Motor neuron (in vitro differentiated cells): ENCODE measurements at places on chromosomes 7 and 10. TPM values are rescaled to one million over a fixed set of nuclear protein-coding genes. Genes with fewer than 3 reads are reported as not detected.

Gene PMS2
- total RNA-seq, result 25.3 and 28.4 TPM in 2 replicates

Gene STK17A
- 14.8 and 15.1 TPM in 2 replicates for total RNA-seq

Gene ZNF503
- 2.7 and 3.7 TPM in 2 replicates for total RNA-seq

GRCh38 chr10:46551701-46552525 lies 4.5 kb downstream of the GPRIN2 start:
- no peak for ATAC-seq

DNA sequence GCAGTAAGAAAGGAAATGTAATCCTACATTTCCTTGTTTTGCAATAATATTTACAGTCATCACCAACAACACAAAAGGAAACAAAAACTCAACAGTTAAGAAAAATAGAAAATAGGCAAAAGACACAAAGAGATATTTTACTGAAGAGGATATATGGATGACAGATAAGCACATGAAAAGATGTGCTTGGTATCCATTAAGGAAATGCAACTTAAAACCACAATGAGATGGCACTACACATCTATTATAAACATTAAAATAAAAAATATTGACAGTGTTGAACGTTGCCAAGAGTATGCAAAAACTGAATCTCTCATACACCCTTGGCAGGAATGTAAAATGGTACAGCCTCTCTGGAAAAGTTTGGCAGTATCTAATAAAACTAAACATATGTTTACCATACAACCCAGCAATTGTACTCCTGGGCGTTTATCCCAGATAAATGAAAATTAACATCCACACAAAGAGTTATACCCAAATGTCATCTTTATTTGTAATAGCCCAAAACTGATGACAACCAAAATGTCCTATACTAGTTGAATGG lies 5.4 kb downstream of the CEP41 start:
- ATAC-seq, result no peak

DNA sequence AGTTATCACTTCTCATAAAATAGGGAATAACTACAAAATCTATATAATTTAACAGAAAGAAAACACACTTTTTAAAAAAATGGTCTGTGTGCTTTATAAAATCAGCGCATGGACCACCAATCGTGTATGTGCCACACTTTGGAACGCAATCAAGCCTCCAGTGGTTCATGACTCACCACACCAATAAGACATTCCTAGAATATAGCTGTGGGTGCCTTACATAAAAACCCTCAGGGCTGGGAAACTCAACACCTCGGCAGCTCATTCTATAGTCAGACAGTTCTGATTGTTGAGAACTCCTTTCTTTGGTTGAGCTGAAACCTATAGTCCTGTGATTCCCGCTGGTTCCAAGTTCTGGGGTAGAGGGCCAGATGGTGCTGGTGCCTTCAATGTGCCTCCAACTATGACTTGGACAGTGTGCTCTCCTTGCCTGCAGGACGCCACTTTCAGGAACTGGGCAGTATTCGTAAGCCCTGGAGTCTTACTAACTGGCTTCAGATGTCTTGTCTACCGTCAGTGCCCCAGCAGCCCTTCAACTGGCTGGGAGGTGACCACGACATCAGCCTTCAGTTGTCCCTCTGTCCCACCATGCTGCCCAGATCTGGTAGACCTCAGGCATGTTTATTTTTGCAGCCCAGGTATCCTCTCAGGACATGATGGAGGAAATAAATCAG lies 135.7 kb upstream of the GDF10 start:
- ATAC-seq, result no peak

Gene SMO
- 8.2 and 13.0 TPM in 2 replicates for total RNA-seq

- ATAC-seq, result no peak
These were observed 90.7 kb upstream of the LEP start for GRCh38 chr7:128150223-128150865.

Gene CALHM3
- total RNA-seq, result not detected in 2 replicates

Gene UCMA
- total RNA-seq, result not detected in 2 replicates

- no peak for ATAC-seq
These were observed 394.9 kb downstream of the HTR7 start for GRCh38 chr10:90462749-90463470.

Gene HOXA4
- 14.5 and 18.9 TPM in 2 replicates for total RNA-seq

- ATAC-seq, result no peak
These were observed 5.0 kb downstream of the AVPI1 start for GRCh38 chr10:97682042-97682441.

DNA sequence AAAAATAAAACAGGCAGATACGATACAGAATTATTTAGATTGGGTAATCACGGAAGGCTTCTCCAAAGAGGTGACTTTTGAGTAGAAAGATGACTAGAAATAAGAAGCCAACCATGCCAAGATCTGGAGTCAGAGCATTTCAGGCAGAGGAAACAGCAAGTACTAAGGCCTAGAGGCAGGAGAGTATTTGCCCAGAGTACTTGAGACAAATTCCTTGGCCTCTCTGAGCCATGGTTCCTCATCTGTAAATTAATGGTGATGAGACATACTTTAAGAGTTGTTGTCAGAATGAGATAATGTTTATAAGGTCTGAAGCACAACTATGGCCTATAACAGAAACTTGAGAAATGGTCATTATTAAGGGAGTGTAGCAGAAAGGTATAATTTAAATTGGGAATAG lies 15.8 kb upstream of the GPR37 start:
- no peak for ATAC-seq

DNA sequence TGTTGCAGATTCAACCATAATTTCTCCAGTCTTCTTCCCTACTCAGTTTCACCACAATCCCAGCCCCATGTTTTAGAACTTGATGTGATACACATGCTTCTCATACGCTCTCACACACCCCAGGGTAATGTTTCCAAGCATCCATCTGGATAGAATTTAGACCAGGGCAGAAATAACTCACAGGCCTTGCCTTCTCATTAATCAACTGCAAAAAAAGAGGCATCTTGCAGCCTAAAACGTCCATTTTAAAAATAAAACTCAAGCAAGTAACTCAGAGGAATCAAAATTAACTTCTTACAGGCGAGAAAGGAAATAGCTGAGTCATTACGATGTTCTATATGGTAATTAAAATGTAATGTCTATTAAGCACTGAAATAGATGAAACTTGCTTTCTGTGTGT lies 127.2 kb upstream of the RSU1 start:
- peak; percentile 84 for ATAC-seq

Gene CYP2W1
- total RNA-seq, result 0.52 and 1.7 TPM in 2 replicates

- ATAC-seq, result no peak
These were observed 335.7 kb downstream of the GPR37 start for GRCh38 chr7:124429923-124430322.

- no peak for ATAC-seq
These were observed 11.6 kb downstream of the PDLIM1 start for GRCh38 chr10:95279042-95279820.

DNA sequence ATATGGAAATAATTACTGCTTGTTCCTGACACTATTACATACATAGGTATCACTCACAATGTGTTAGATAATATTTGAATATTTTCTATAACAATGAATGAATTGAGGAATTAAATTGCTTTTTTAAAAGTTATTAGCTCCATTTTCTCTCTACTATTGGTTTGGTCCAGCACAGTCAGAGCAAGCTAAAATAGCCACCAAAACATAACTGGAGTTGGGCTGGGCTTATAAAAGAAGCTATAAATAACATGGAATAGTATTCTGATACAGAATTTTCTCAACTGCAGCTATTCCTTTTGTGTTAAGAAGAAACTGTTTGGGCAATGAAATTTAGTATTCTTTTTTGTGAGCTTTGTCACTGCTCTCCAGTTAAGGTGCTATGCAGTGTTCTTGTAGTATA lies 142.6 kb upstream of the LRRN3 start:
- ATAC-seq, result no peak

DNA sequence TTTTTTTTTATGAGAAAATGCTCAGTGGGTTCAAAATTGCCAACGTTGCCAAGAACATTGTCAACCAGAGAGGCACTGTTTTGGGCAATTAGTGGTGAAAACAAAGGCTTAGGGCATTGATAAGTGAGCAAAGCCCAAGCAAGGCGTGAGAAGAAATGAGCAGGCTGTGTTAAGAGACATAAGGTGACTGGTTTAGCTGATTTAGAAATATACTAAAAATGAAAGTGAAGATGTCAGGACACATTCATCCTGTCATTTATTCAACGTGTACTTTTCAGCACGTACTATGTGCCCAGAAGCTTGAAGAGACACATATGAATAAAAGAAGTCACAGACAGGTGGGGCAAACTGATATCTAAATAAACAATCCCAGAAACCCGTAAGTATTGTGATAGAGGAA lies 31.8 kb downstream of the AOAH start:
- ATAC-seq, result no peak

DNA sequence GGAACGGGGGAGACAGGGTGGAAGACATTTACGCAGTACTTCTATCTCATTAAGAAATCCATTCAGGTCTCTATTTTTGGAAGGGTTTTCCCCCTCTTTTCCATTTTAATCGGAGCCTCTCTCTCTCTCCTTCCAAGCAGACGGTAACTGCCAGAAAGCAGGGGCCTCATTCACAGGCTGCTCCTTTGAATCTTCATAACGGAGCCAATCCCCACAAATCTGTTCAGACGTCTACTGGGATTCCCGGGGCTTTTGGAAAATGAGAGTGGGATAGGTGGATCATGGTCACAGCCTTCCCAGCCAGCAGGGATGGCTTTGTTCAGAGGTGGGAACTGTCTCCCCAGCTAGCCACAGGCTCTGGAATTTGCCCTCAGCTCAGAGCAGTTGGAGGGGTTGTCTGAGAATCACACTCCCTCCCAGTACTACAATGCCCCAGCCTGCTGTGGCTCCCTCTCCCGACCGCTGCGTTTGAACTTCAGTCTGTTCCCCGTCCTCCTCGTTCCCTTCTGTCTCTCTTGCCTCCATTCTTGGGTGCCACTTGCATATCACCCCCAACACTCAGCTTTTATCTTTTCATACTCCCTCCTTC lies 413.6 kb downstream of the PLXNA4 start:
- ATAC-seq, result no peak

GRCh38 chr7:146728611-146729010 lies 612.0 kb downstream of the CNTNAP2 start:
- no peak for ATAC-seq

- ATAC-seq, result no peak
These were observed 11.7 kb upstream of the SEC24C start for GRCh38 chr10:73732426-73732825.

Gene DDX56
- total RNA-seq, result 87.0 and 97.9 TPM in 2 replicates

DNA sequence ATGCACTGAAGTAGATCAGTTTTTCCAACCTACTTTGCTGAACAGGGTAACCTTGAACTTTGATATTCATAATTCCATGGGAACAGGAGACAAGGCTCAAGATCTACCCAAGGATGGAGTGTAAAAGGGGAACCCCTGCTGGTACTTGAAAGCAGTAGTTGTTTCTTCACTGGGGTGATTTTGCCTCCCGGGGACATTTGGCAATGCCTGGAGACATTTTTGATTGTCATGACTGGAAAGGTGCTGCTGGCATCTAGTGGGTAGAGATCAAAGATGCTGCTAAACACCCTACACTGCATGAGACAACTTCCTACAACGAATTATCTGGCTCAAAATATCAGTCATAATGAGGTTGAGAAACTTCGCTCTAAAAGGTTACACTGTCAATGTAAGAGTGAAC lies 214.8 kb upstream of the CTBP2 start:
- ATAC-seq, result no peak

DNA sequence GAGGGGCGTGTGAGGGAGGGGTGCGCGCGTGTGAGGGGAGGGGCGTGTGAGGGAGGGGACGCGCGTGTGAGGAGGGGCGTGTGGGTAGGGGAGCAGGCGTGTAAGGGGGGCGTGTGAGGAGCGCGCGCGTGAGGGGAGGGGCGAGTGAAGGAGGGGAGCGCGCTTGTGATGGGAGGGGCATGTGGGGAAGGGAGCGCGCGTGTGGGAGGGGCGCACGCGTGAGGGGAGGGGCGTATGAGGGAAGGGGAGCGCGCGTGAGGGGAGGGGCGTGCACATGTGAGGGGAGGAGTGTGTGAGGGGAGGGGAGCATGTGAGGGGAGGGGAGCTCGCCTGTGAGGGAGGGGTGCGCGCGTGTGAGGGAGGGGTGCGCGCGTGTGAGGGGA lies 19.1 kb downstream of the MXI1 start:
- ATAC-seq, result peak; percentile 31

- ATAC-seq, result no peak
These were observed 8.6 kb upstream of the PLAU start for GRCh38 chr10:73902351-73902750.

DNA sequence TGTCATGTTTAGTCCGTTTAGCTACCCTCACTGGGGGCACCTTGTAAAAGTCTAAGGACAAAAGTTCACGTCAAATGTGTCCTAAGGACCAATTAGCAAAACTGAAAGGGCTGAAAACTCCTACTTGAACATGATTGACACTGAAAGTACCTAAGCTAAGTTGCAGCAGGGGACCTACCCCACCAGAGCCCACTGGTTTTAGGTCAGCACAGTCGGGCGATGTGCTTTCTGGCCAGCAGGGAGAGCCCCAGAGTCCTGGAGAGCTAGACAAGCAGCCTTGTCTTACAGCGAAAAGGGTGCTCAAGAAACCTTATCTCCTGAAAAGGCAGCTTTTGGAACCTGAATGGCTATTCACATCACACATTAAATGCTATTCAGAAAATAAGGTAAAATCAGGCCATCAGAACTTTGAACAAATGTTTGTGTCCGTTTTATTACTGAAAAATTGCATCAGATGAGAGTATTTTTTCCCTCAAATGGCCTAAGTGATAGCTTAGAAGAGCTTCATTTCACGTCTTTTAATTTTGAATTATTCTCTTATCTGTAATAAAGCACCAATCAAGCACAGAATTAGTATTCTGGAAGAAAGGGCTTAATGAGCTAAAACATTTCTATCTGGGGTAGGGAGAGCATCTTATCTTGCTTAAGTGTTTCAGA lies 52.2 kb upstream of the MKI67 start:
- ATAC-seq, result no peak

GRCh38 chr10:13922586-13922985 lies 335.8 kb downstream of the PRPF18 start:
- ATAC-seq, result peak; percentile 16

- no peak for ATAC-seq
These were observed 4.6 kb downstream of the ARPC1B start for GRCh38 chr7:99379043-99379577.

Gene TCAF2
- 1.1 and 1.3 TPM in 2 replicates for total RNA-seq

- no peak for ATAC-seq
These were observed 11.8 kb downstream of the CTBP2 start for GRCh38 chr10:125148528-125148927.

GRCh38 chr10:69418052-69418752 lies 1.5 kb upstream of the TACR2 start:
- ATAC-seq, result no peak

Gene ADCYAP1R1
- 12.0 and 12.2 TPM in 2 replicates for total RNA-seq
